ELR (cell line): ENCODE measurements at places on chromosomes 4 and X.
A peak's percentile ranks its signal among the peaks of the same experiment; 100 is the strongest.

GRCh38 chr4:114180481-114180880 is 201.0 kb upstream of the ARSJ start:
- peak; percentile 66 for DNase-seq

DNA sequence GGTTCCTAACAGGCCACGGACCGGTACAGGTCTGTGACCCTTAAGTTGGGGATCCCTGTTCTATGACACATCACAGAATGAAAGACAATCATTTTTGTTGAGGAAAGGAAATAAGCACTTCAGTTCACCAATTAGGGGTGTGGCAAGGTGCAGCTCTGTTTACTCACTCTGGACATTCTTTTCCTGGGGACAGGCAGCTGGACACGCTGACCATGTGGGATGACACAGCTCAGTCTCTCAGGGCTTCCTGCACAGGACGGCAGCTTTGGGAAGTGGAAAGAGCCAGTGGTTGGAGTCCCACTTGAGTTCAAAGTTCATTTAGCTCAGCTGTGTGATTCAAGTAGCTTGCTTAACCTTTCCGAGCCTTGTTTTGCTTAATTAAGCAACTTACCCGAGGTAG is 55.7 kb downstream of the NDNF start:
- no peak for DNase-seq

GRCh38 chrX:19593690-19594089 is 78.4 kb upstream of the MAP3K15 start:
- peak; percentile 61 for DNase-seq

- DNase-seq: no peak
Observed at GRCh38 chrX:21581479-21581878, 76.7 kb downstream of the KLHL34 start.

DNA sequence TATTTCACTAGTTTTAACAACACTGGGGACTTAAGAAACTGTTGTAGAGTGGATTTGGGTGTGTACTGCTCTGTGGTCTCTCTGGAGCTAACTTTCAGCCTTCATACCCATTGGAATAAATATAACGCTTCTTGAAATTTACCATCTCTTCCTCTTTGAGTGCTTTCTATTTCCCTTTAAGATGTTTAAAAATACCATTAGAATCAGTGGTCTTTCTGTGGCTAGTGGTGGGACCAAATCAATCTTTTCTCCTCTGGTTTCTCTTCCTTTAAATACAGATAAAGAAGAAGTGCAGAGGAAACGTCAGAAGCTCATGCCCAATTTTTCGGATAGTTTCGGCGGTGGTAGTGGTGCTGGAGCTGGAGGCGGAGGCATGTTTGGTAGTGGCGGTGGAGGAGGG is 92.0 kb downstream of the NFKB1 start:
- no peak for DNase-seq

- DNase-seq: no peak
Observed at GRCh38 chr4:76339364-76339763, 32.8 kb downstream of the STBD1 start.

- DNase-seq: no peak
Observed at GRCh38 chr4:159019356-159019755, 83.5 kb upstream of the RAPGEF2 start.

GRCh38 chr4:40890764-40891163 is 141.0 kb downstream of the NSUN7 start:
- DNase-seq: no peak

DNA sequence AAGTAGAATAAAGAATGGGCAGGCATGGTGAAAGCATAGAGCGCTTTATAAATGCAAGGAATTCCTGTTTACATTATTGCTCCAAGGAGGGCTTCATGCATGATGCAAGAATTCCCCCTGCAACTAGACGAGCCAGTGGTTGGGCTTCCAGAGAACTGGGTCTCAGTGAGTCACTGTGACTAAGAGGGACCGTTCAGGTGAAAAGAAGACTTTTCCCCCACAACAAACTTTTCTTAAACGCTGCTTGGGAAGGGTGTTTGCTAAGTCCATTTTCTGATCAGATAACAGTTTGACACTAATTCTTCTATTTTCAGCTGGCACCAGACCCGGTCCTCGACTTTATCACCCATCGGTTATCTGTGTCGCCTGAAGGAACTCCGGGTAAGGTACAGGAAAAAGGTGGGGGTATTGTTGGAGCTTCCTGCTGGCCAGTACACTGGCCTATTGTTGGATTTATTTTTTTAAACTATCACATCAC is 40.1 kb downstream of the LDB2 start:
- peak; percentile 92 for DNase-seq

GRCh38 chrX:6685489-6685888 is 150.6 kb upstream of the VCX3A start:
- no peak for DNase-seq

DNA sequence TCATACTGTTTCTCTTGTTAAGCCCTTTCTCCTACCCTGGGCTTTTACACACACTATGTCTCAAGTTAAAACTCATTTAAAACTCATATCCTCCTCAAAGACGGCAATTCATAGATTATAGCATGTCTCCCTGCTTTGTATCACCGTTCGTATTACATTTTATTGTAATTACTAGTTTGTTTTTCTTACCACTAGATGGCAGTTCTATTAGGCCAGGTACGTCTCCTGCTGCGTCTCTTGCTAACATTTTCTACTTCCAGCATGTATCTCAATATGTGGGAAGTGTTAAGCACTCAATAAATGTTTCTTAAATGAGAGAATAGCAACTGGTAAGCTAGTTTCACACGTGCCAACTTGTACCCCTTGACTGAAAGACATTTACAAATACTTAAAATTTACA is 450.3 kb upstream of the PCDH7 start:
- peak; percentile 34 for DNase-seq

- DNase-seq: no peak
Observed at GRCh38 chr4:149933883-149934282, 118.2 kb upstream of the IQCM start.

DNA sequence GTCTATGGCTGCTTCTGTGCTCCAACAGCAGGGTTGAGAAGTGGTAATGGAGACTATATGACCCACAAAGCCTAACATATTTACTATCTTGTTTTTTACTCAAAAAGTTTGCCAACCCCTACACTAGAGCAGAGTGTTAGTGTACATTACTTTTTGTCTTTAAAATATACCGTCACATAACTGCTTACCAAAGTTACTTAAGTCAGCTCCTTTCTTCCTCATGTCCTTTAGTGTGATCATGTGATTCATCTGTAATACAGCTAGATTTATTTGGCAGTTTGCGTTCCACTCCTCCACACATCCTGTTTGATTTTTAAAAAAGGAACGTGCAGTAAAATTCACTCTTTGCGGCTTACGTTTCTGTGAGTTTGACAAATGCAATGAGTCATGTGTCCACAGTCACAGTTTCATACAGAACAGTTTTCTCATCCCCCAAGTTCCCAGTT is 162.4 kb upstream of the GPRIN3 start:
- DNase-seq: peak; percentile 94

DNA sequence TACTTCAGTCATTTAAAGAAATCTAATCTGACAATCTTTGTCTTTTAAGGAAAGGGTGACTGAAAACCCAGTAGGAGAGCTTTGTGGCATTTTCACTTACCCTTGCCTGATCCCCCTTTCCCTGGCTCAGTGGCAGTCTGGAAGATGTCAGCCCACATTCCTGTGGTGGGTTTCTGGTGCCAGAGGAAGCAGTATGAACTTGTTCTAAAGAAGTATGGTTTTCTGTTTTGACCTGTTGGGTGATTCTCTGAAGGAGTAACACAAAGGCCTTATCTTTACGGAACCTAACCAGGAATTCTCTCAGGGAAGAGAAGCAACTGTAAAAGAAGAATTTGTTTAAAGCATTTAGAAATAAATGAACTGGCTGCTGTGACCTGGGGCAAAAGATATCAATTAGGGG is 41.9 kb downstream of the BMP15 start:
- no peak for DNase-seq

GRCh38 chrX:152923599-152923998 is 25.7 kb downstream of the ZNF185 start:
- DNase-seq: no peak

GRCh38 chr4:137631605-137632004 is 99.3 kb upstream of the PCDH18 start:
- no peak for DNase-seq

DNA sequence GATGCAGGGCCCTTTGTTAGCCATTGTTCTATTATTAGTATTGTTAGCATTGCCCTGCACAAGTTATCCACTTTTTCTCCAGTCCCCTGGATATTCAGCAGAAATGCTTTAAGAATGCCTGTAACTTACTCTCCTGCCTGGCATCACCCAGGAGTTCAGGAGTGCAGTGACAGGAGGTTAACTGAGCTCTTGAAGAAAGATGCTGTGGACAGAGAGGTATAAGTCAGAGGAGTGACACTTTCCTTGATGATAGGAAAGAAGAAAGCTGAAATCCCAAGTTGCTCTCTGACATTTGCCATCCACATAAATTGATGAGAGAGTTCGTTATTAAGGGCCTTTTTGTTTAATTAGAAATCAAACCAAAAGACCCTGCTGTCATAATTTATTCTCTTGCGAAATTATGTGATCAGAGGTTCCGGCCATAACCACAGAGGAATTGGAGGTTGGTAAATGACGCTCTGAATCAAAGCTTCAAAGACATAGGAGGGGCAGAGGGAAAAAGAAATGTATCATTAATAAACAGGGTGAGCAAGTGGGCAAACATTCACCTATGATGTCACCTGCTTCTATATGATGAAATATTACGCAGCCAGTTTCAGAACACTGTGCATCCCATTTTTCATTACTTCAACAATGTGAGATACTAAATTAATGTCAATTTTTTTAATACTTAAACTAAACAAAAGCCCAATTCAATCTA is 230.2 kb upstream of the JADE1 start:
- DNase-seq: no peak
